ENCODE measurements at places on chromosomes 3 and 15.

DNA sequence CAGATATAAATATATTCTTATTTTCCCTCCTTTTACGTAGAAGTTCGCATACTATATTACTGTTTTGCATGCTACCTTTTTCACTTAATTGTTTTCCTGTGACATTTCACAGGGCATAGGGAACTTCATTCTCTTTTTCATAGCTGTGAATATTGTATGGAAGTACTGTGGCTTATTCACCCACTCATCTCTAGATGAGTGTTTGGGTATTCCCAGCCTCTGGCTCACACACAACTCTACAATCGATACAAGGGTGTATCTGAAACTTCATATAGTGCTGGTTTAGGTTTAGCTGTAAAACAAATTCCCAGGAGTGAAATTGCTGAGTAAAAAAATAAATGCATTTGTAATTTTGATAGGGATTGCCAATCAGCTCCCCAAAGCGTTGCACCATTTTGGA, 55.3 kb upstream of the MAGI1 start:
- DNase-seq, result no peak

DNA sequence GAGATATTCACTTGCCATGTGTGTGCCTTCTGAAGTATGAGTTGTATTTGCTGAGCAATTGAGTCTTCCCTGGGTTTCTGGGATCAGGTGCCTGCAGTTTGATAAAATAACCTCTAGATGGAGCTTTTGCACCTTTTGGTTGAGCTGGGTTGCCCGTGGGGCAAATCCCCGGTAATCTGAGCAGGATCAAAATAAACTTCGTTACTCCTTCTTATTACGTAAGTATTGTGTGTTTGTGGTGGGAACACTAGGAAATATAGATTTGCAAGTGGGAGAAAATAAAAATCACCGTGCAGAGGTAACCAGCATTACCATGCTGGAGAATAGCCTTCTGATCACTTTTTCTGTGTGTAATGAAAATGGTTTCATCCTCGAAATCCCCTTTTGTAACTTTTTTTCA, 277.4 kb upstream of the NR2E3 start:
- DNase-seq, result peak; percentile 35

DNA sequence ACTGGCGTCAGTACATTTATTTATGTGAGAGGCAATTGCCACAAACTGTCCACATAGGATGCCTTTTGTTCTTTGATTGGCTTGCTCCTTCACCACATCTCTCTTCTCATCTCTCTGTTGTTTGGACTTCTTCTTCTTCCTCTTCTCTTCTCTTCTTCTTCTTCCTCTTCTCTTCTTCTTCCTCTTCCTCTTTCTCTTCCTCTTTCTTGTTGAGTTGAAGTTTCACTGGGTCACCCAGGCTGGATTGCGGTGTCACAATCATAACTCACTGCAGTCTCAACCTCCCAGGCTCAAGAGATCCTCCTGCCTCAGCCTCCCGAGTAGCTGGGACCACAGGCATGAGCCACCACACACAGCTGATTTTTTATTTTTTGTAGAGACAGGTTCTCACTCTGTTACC, 67.7 kb upstream of the GSK3B start:
- DNase-seq, result no peak

DNA sequence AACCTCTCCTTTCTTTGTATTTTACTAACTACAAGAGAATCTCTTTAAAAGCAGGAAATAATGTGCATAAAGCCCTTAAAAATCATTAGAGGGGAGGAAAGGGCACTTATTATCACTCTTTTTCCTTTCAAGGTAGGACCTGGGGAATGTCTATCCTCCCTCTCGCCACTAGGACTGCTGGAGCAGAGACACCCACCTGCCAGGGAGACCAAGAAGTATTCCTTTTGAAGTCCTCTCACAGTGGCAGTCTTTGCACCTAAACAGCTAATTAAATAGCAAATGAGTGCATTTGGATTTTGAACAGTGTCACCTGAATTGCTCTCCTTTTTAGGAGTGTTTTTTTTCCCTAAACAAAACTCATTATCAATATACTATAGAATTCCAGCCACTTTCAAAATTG, 874.1 kb downstream of the ZPLD1 start:
- no peak for DNase-seq

GRCh38 chr3:65861718-65862117, 177.0 kb downstream of the MAGI1 start:
- no peak for DNase-seq

DNA sequence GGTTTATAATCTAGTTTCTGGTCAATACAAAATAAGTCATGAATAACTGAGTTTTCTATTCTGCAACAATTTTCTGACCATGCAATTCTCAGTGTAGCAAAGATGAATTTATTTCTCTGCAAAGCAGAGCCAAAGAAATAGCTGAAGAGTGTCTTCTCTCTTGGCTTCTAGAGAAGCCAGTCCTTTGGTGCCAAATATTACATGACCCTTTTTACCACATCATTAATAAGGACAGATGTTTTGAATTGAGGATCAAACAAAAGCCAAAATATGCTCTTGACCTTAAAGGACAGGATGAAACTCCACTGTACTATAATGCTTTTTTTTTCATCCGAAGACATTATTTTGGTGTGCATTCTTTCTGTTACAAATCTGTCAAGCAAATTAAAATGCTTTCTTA, 40.2 kb upstream of the OSTN start:
- DNase-seq, result no peak

- no peak for DNase-seq
Measured at GRCh38 chr3:12380461-12380860, 91.6 kb downstream of the PPARG start.

DNA sequence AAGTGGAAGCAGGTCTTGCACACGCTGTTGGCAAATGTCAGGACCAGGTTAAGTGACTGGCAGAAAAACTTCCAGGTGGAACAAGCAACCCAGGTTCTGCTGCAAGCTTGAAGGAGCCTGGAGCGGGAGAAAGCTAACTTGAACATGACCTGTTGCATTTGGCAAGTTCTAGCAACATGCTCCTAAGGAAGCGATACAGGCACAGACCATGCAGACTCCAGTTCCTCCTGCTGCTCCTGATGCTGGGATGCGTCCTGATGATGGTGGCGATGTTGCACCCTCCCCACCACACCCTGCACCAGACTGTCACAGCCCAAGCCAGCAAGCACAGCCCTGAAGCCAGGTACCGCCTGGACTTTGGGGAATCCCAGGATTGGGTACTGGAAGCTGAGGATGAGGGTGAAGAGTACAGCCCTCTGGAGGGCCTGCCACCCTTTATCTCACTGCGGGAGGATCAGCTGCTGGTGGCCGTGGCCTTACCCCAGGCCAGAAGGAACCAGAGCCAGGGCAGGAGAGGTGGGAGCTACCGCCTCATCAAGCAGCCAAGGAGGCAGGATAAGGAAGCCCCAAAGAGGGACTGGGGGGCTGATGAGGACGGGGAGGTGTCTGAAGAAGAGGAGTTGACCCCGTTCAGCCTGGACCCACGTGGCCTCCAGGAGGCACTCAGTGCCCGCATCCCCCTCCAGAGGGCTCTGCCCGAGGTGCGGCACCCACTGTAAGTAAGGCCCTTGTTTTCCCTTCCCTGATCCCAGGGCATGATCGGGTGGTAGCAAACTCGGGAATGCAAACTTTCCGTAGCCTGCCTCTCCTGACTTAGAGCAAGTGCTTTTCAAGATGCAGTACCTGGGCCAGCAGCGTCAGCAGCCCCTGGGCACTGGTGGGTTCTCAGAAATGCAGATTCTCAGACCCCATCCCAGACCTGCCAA, 759 bp downstream of the GALNT15 start:
- no peak for DNase-seq

GRCh38 chr3:168956076-168956475, 707.4 kb downstream of the MECOM start:
- DNase-seq, result no peak

GRCh38 chr15:89116404-89116803, 28.1 kb downstream of the ABHD2 start:
- no peak for DNase-seq

- DNase-seq, result no peak
Measured at GRCh38 chr3:21188459-21188858, 562.6 kb downstream of the ZNF385D start.

GRCh38 chr3:5270666-5271371, 83.3 kb downstream of the EDEM1 start:
- no peak for DNase-seq

- peak; percentile 18 for DNase-seq
Measured at GRCh38 chr3:94225148-94225865, 162.4 kb downstream of the NSUN3 start.

DNA sequence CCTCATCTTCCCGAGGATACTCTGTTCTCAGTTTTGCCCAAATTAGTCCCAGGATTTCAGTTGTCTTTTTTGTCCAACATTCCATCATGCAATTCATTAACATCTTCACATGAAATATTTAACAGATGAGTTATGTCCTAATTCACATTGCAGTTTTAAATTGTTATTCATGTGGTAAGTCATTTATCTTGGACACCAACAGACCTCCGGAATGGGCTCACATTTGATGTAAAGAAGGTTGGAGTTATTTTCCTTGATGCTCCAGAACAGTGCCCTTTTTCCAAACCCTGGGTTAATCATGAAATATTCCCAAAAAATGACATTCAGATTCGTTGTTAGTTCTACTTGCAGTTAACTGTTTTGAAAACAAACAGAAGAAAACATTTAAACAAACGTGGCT, 32.8 kb upstream of the LRTM1 start:
- DNase-seq, result no peak

DNA sequence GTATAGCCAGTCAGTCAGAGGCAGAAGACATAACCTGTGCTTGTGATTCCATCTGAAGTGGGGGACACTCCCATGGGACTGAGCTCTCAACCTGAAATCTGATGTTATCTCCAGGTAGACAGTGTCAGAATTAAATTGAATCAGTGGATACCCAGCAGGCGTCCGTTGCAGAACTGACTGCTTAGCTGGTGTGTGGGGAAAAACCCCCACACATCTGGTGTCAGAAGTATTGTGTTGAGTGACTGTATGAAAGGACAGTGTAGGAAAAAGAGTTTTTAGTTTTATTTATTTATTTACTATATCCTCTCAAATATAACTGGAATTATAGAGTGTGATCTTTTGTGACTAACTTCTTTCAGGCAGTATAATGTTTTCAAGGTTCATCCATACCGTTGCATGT, 10.4 kb downstream of the KPNA4 start:
- no peak for DNase-seq

GRCh38 chr3:189673535-189673934, 42.3 kb downstream of the TP63 start:
- DNase-seq, result no peak

- DNase-seq, result no peak
Measured at GRCh38 chr15:101542306-101543025, 53.0 kb upstream of the PCSK6 start.

- DNase-seq, result peak; percentile 65
Measured at GRCh38 chr15:70196372-70197316, 98.9 kb upstream of the TLE3 start.

DNA sequence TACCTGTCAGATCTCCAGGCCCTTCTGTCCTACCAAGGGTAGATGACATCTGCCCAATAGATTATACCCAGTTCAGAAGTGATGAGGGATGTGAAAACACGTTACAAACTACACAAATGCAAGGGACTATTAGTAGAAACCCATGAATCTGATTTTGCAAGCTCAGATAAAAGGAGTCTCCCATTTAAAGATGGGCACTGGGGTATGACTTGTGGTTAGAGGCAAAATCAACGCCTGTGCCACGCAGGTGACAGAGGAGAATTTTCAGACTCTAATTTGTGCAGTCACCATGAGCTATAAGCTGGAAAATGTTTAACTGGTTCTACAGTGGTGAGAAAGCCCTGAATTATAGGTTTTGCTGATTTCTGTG, 184.4 kb upstream of the LPP start:
- DNase-seq, result no peak

DNA sequence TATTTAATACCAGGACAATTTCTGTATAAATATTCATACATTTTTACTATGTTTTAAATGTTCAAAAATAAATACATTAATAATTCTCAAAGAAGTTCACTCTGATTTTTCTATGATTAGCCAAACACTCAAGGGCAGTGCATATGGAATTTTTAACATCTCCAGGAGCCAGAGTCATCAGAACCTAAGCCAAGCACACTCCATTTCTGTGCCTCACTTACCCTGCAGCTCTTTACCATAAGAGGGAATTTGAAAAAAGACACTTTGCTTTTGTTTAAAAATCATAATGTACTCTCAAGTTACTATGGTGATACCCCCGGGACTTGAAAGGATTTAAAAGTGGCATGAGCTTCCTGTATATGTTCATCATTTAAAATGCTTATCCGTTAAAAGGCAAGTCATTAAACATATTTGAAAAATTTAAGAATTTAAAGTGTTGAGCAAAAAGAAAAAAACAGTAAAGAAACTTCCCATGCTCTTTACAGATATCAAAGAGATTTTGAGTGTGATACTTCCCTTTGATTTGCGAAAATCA, 747.4 kb upstream of the NECTIN3 start:
- DNase-seq, result no peak

- DNase-seq, result no peak
Measured at GRCh38 chr15:99962006-99962561, 228.8 kb upstream of the LYSMD4 start.

GRCh38 chr3:67490658-67491057, 163.8 kb downstream of the SUCLG2 start:
- DNase-seq, result no peak

- DNase-seq, result no peak
Measured at GRCh38 chr3:53211706-53212702, 43.8 kb downstream of the TKT start.

- DNase-seq, result no peak
Measured at GRCh38 chr3:24523215-24523614, 28.6 kb upstream of the THRB start.

GRCh38 chr3:125163739-125164601, 48.6 kb downstream of the SLC12A8 start:
- DNase-seq, result no peak

DNA sequence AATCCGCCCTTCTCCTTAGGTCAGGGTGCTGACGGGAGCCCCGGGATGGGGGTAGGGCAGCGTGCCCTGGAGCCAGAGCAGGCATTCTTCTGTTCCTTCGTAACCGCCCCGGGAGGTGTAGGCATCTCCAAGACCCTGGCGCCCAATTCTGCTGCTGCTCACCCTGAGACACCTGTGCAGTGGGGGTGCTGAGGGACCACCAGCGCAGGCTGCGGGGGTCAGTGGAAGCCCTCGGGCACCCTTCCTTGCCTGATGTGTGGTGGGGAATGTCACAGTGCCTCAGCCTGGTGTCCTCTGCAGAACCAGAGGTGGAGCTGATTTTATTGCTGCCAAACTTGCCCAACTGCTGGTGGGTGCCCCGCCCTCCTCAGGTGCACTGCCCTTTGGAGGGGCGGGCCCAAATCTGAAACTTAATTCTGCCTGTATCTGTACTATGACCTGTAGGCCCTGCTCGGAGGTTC, 7.3 kb downstream of the CSK start:
- peak; percentile 56 for DNase-seq

GRCh38 chr15:38401106-38401505, 52.8 kb upstream of the FAM98B start:
- DNase-seq, result no peak

GRCh38 chr3:63933459-63933858, 21.3 kb upstream of the SCAANT1 start:
- no peak for DNase-seq

DNA sequence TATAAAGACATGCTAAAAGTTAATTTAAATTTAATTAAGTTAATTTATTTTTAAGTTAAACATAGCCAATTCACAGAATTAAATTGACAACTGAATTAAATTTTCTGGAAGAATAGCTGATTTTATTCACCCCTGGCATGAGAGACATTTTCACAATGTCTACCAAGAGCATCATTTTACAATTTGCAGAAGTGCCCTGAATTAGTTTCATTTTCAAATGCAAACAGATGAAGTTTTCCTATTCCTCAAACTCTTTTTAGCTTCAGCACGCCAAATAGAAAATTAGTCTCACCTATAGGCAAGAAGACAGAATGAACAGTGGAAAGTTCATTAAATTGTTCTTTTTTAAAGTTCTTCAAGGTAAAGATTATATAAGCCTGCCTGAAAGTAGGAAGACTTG, 259.3 kb downstream of the ZBBX start:
- DNase-seq, result no peak

Data from activated CD4-positive, alpha-beta T cell treated with anti-CD3 and anti-CD28 coated beads, Interleukin-10, Interleukin-2, amounts not matched to agents 100 ng/mL and 50 ng/mL, durations not matched to agents 16 hours and 8 hours (primary cell).